ENCODE measurements at places on chromosomes 16 and 17. TPM values are rescaled to one million over a fixed set of nuclear protein-coding genes. Genes with fewer than 3 reads are reported as not detected.

The PROCA1 gene
- 5.6 TPM for total RNA-seq

The ABCC11 gene
- 1.5 TPM for total RNA-seq

The MARVELD3 gene
- total RNA-seq, result not detected

The SP6 gene
- total RNA-seq, result 0.26 TPM

The TMEM114 gene
- total RNA-seq, result not detected

The RHBDL1 gene
- 19.0 TPM for total RNA-seq

The ASIC2 gene
- 20.0 TPM for total RNA-seq

The SMIM22 gene
- not detected for total RNA-seq

The MYH1 gene
- 0.23 TPM for total RNA-seq

The MT3 gene
- 1,318 TPM for total RNA-seq

The CORO1A gene
- total RNA-seq, result 72.4 TPM

The TBC1D3C gene
- 4.1 TPM for total RNA-seq

The OTOP3 gene
- not detected for total RNA-seq

The KCNH4 gene
- 3.8 TPM for total RNA-seq

The CCDC200 gene
- 0.76 TPM for total RNA-seq

The TUBG1 gene
- 50.2 TPM for total RNA-seq

The RGS11 gene
- total RNA-seq, result 49.2 TPM

The ZSCAN10 gene
- total RNA-seq, result not detected

The PARD6A gene
- 13.9 TPM for total RNA-seq

The SNX20 gene
- total RNA-seq, result 1.9 TPM

The ZNF213 gene
- total RNA-seq, result 27.7 TPM

Data from dorsolateral prefrontal cortex (tissue), 122 donors.